ENCODE measurements at places on chromosomes 1 and 21.

DNA sequence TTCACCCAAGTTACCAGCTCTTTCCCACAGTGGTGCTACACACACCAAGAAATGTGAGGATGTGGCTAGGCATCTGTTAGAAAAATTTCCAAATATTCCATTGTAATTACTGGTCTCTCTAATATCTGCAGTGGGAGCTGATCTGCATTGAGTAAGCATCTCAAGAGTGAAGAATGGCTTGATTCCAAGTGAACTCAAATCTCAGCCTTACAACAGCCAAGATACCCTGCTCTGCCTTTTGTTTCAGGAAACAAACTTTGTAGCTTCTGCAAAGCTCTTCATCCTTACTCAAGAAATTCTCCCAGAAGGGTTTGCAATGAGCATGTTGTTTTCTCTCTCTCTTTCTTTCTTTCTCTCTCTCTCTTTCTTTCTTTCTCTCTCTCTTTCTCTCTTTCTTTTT lies 181.1 kb downstream of the FCRL5 start:
- no peak for DNase-seq

- DNase-seq = no peak
Measured at GRCh38 chr1:56532350-56532683, 47.0 kb downstream of the PLPP3 start.

- no peak for DNase-seq
Measured at GRCh38 chr1:230348386-230349019, 77.6 kb downstream of the PGBD5 start.

GRCh38 chr1:171984262-171984661 lies 143.0 kb downstream of the DNM3 start:
- no peak for DNase-seq

DNA sequence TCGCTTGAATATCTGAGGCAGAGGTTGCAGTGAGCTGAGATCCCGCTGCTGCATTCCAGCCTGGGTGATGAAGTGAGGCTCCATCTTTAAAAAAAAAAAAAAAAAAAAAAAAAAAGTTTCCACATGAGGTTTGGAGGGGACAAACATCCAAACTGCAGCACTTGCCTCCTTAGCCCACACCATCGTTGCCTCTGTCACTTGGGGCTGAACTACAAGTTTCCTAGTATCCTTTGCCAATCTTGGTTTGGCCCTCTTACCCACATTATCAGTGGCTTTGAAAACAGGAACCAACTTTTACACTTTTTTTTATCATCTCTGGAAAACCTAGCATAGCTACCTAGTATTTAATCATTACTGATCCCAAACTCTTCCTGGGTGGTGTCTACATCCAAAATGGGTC lies 59.2 kb downstream of the CLSTN1 start:
- DNase-seq = no peak

- DNase-seq = no peak
Measured at GRCh38 chr1:226510453-226510852, 38.1 kb upstream of the STUM start.

DNA sequence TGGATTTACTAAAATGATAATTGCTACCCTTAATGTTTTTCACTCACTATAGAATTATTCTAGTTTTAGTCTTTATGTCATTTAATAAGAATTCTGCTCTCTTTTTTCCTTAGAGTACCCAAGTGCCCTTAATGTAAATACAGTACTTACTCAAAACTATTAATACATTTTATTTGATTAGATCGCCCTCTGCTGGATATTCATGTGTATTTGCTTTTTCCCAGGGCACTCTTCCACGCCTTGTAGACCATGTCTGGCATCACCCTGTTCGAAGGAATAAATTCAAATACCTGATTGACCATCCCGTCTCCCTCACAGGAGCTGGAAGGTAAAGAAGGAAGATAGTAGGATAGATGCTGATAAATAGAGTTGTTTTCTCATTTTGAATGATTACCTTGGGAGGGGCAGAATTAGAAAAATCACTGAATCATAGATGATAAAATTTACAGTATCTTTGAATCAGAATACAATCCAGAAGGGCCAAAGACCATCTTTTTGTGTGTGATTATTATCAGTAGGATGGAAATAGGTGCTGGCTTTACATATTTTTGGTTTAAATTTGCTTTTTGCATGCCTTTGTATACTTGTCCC lies 4.1 kb downstream of the AXDND1 start:
- peak; percentile 81 for DNase-seq

- no peak for DNase-seq
Measured at GRCh38 chr1:218357211-218357892, 12.2 kb downstream of the TGFB2 start.

DNA sequence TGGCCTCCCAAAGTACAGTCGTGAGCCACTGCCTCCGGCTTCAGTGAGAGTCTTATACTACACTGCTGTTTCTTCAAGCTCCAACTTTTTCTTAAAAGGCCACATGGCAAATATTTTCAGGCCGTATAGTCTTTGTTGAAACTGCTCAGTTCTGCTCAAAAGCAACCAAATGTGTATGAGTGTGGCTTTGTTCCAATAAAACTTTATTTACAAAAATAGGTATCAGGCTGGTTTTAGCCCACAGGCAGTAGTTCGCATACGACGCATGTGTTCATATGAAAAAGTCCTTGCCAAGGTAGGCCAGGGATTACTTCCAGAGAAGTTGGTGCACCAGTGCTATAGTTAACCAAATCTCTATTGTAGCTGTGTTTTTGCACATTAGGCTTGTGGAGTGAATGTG lies 6.2 kb downstream of the PLEKHM2 start:
- DNase-seq = no peak

- no peak for DNase-seq
Measured at GRCh38 chr21:46057710-46058241, 40.1 kb upstream of the COL6A2 start.

DNA sequence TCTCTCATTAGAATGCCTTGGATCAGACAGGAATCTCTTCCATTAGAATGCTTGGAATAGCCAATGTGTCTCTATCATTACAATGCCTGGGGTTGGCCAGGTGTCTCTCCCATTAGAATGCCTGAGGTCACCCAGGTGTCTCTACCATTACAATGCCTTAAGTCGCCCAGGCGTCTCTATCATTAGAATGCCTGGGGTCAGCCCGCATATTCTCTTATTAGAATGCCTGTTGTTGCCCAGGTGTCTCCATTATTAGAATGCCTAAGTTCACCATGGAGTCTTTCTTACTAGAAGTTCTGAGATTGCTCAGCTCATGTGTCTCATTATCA lies 60.2 kb downstream of the RNF187 start:
- DNase-seq = no peak

GRCh38 chr1:12532405-12533315 lies 85.3 kb downstream of the DHRS3 start:
- no peak for DNase-seq

GRCh38 chr1:186144505-186144904 lies 230.5 kb downstream of the TPR start:
- DNase-seq = no peak

GRCh38 chr1:112309499-112309898 lies 86.5 kb upstream of the CTTNBP2NL start:
- DNase-seq = no peak

GRCh38 chr1:203273869-203274602 lies 31.3 kb upstream of the BTG2 start:
- peak; percentile 34 for DNase-seq

DNA sequence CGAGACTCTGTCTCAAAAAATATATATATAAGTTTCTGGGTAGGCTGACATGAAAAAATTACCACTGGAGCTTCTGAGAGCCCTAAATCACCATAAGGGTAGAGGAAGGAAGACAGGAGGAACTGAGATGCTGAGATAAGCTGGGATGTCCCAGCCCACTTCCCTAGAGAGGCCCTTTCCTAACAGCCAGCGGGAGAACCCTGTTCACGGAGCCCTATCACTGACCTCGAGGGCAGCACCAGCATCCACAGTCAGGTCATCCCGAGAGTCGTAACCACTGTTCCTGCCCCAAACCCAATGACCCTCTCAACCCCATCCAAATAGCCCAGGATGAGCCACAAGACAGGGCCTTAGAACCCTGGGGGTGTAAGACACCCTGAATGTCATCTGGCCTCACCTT lies 77.5 kb downstream of the CD34 start:
- no peak for DNase-seq

GRCh38 chr1:171221665-171222591 lies 26.4 kb upstream of the FMO1 start:
- no peak for DNase-seq

- DNase-seq = no peak
Measured at GRCh38 chr21:29501451-29501850, 202.7 kb downstream of the BACH1 start.

DNA sequence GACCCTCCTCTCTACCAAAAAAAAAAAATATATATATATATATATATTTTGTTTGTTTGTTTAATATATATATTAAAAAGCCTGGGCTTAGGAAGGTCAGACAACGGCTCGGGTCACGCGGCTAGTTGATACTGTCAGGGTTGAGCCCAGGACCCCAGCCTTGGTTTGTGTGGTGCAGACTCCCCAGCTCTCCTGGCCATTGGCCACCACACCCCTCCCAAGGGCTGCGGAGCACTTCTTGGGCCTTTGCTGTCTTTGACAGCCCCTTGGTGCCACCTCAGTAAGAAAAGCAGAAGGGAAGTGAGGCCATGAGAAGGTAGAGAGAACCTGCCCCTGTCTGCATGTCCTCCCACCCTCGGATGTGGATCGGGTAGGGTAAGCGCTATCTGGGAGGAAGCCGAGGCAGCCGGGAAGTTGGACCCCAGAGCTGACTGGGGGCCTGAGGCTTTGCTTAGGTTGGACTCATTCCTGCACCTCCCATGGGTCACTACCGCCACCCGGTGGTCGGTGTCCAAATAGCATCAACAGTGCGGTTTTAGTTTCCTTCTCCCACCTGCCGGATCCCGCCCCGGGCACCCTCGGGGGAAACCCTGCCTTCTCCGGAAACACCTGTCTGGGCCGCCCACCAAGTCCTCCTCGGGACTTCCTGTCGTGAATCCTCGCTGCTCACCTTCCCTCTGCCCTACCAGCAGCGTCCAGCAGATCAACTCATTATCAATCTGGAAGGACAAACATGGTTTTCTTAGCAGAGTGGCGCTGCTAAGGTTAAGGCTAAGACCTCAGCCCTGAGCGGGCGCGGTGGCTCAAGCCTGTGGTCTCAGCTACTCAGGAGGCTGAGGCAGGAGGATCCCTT lies 29.8 kb upstream of the GNPAT start:
- DNase-seq = peak; percentile 90

DNA sequence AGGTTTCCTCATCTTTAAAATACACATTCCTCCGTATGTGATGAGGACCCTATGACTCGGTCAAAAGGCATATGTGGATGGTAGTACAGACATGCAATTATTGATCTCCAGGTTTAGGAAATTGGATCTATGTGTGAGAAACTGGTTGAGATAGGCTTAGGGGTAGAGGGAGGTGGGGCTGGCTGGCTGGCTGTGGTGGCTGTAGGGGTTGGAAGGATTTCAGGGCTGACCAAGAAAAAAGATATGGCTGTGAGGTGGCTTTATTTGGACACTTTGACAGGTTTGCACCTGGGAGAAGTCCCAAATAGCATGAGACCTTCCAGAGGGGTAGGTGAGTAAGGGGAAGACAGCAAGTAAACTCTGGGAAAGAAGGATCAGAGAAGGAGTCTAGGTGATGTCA lies 39.6 kb upstream of the ADAM30 start:
- no peak for DNase-seq

- no peak for DNase-seq
Measured at GRCh38 chr1:165496501-165496900, 47.3 kb upstream of the LRRC52 start.

GRCh38 chr1:6014130-6014999 lies 22.1 kb upstream of the NPHP4 start:
- no peak for DNase-seq

DNA sequence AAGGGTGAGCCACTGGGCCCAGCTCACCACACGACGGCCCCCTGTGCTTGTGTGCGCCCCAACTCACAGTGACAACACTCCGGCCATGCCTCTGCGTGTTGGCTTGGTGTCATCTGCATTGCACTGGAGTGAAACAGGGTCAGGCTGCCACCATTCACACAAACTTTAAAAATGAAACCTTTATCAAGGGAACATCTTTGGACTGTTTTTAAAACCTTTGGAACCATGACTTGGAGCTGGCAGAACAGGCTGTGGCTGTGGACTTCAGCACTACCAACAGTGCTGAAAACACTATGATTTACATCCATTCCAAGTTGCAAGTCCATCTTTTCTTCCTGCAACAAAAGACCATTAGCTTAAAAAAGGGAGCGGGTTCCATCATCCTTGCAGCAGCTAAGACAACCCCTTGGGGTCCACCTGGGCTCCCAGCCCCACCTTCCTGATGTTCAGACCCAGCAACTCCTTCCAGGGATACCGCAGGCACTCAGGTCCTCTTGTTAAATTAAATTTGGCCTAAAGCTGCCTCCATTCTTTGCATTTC lies 25.6 kb downstream of the POFUT2 start:
- DNase-seq = no peak

DNA sequence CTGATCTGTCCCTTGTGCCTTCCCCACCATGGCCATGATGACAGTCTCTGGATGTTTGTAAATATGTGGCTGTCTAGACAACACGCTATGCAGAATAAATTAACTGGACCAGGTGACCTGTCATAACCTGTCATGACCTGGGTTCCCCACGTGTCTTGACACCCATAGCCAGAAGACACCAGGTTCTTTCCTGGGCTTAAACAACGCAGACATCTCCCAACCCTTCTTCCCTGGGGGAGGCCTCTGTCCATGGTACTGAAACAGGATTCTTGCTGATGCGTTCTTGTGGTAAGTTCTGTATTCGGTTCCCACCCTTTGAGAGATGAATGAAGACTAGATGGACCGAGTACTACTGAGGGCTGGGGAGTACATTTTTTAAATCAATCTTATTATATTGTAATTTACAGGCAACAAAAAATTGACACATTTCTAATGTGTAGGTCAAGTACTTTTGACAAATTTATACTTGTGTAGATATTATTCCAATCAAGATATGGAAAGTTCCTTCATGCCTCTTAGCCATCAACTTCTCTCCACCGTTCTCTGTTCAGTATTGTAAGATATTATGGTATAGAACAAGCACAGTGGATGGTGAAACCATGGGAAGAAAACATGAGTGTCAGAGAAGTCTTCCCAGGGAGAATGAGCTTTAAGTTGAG lies 738.8 kb downstream of the PTPRU start:
- no peak for DNase-seq

DNA sequence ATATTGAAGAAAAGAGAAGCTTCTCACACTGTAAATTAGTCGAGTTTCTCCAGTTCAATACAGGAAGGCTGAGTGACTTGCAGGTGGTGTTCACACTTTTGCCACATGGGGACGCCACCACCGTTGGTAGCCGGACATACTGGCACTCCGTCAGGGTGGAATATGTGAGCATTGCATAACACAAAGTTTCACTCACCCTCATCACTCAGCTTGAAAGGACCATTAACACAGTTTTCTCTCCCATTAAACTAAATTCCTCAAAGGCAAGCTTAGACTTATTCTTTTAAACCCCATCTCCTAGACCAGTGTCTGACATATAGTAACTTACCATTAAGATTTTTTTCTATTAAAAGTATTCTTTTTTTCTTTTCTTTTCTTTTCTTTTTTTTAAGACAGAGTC lies 105.3 kb upstream of the SERBP1 start:
- DNase-seq = peak; percentile 12

DNA sequence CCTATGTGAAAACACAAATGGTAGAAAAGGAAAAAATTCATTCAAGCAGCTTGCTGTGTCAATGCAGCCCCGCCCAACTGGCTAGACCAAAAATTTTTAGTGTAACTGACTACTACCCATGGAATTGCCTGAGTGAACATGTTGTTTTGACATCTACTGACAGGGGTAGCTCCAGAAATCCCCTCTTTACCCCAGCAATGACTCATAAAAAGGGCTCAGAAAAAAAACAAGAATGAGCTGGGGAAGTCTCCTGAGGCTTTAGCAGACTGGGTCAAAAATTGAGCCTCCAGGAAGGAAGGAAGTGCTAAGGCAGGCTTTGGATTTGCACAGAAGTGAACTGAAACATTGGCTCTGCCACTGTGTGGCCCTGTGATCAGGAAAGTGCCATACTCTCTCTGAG lies 24.4 kb upstream of the FGGY start:
- no peak for DNase-seq

Data from CD4-positive, alpha-beta T cell treated with Interleukin-10 for 1 hour (primary cell).